ENCODE measurements at places on chromosomes 5 and 9. TPM values are rescaled to one million over a fixed set of nuclear protein-coding genes. Genes with fewer than 3 reads are reported as not detected.

FOXD1 gene
- 12.8 TPM for total RNA-seq

C8G gene
- total RNA-seq: 1.7 TPM

DRD1 gene
- total RNA-seq: 0.13 TPM

MSX2 gene
- total RNA-seq: 4.6 TPM

IL13 gene
- total RNA-seq: not detected

PCDHGA5 gene
- total RNA-seq: 0.13 TPM

C9orf153 gene
- total RNA-seq: 0.21 TPM

ROPN1L gene
- 2.1 TPM for total RNA-seq

GMCL2 gene
- not detected for total RNA-seq

RAB3C gene
- not detected for total RNA-seq

OGN gene
- not detected for total RNA-seq

PDZD2 gene
- 0.60 TPM for total RNA-seq

GPR21 gene
- total RNA-seq: not detected

PLAC8L1 gene
- total RNA-seq: 0.31 TPM

ENG gene
- total RNA-seq: 0.15 TPM

ASPN gene
- total RNA-seq: not detected

FOXI1 gene
- total RNA-seq: not detected

GPX3 gene
- 19.0 TPM for total RNA-seq

GBGT1 gene
- 2.0 TPM for total RNA-seq

UGT3A1 gene
- not detected for total RNA-seq

BASP1 gene
- 240 TPM for total RNA-seq

MYMK gene
- not detected for total RNA-seq

SGCD gene
- total RNA-seq: 3.3 TPM

ZCCHC7 gene
- 15.0 TPM for total RNA-seq

MOB3B gene
- 14.4 TPM for total RNA-seq

Data from A549 treated with Hydrocortisone at 1 μM for 4 hours (cell line).